Activated CD4-positive, alpha-beta memory T cell treated with anti-CD3 and anti-CD28 coated beads, Interleukin-2, amount 10 ng/mL, durations not matched to agents 7 days and 5 days (primary cell): ENCODE measurements at places on chromosomes 1 and 21.

DNA sequence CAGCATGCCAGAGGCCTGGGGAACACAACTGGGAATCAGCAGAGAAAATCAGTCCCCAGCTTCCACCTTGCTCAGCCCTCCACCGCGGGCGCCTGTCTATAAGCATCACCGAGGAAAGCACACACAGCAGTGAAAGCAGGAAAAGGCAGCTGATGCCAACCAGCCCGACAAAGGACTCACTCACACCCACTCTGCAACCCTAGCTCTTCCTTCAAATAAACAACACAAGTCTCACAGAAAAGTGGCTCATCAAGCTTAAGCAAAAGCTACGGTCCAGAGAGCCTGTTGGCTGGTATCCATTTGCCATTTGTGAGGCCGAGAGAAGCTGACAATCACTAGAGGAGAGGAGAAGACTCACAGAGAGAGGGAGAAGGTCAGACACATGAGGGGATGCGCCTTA lies 27.1 kb downstream of the MRAP start:
- no peak overlapping the region for H3K27ac ChIP-seq
- no peak overlapping the region for H3K4me3 ChIP-seq
- DNase-seq, result no peak
- no peaks in the 10 kb centered on the region for H3K4me1 ChIP-seq
- peaks cover 63% of the 10 kb centered on the region for H3K36me3 ChIP-seq
- H3K27me3 ChIP-seq, result no peaks in the 10 kb centered on the region

GRCh38 chr1:227709451-227709850 lies 25.7 kb downstream of the JMJD4 start:
- peaks cover 11% of the 10 kb centered on the region for H3K4me1 ChIP-seq
- DNase-seq, result no peak
- H3K27me3 ChIP-seq, result no peaks in the 10 kb centered on the region
- H3K4me3 ChIP-seq, result no peak overlapping the region
- H3K27ac ChIP-seq, result no peak overlapping the region

DNA sequence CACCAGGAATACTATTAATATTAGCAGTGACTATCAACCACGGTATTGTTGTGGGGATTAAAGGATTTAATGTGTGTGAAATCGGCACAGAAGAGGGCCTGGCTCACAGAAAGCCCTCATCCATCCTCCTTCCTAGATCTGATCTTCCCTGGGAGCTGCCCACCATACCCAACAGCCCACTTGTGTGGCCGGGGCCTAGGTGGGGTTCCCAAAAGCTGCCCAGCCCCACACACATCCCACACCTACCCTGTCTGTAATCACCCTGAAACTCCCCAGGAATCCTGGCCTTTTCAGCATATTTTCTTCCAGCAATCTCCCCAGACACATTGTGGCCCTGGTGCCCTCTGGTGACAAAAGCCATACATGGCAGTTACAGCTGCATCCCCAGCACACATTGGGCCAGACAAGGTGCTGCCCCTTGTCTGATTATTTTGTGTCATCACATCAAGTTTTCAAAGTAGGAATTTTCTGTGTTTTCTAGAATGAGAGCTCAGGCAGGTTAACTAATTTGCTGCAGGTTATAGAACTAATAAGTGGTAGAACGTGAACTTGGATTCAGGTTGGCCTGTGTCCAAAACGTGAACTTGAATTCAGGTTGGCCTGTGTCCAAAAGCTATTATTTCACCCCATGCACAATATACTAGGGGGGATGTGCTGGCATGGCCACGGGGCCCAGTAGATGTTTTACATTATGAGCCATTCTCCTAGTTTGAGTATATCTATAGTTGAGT lies 5.3 kb upstream of the SLC6A9 start:
- no peaks in the 10 kb centered on the region for H3K36me3 ChIP-seq
- no peak overlapping the region for H3K4me3 ChIP-seq
- peaks cover 15% of the 10 kb centered on the region for H3K4me1 ChIP-seq
- H3K27ac ChIP-seq, result no peak overlapping the region
- peak; percentile 71 for DNase-seq

- H3K27ac ChIP-seq, result no peak overlapping the region
- H3K4me1 ChIP-seq, result no peaks in the 10 kb centered on the region
- no peak overlapping the region for H3K4me3 ChIP-seq
- no peaks in the 10 kb centered on the region for H3K36me3 ChIP-seq
- DNase-seq, result no peak
Measured at GRCh38 chr1:97396463-97396862, 524.4 kb downstream of the DPYD start.

DNA sequence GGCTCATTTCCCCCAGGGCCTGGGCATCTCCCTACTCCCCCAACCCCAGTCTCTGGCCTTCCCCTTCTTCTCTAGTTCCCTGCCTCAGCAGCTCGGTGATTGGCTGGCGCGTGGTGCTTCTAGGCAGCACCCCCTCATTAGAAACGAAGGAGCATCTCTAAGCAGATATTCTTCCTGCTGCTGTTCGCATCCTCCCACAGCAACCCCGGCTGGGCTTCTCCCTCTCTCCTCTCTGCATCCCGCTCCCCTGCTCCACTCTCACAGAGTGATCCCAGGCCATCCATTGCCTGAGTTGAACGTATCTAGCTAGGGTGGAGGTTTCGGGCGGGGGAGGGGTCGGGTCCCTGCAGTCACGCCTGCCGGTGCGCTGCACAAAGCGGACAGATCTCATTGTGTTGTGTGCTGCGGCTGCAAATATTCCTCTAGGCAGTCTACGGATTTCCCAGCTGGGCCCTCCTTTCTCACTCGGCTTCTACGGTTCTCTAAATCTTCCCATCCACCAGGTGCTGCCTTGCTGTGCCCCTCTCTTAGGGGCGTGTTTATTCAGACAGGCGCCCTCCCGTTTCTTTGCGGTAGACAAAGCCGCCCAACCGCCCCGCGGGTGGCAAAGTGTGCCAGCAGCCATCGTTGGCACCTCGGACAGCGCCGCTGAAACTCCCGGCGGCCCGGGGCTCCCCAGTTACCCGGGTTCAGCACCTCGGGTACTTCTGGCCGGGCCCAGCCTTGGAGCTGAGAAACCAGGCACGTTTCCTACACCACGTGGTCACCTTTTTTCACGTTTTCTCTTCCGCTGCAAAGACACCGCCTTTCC lies 2.2 kb downstream of the CACNA1E start:
- H3K27ac ChIP-seq, result no peak overlapping the region
- peak; percentile 19 for DNase-seq
- H3K4me3 ChIP-seq, result no peak overlapping the region
- peaks cover 10% of the 10 kb centered on the region for H3K4me1 ChIP-seq
- H3K36me3 ChIP-seq, result no peaks in the 10 kb centered on the region
- H3K27me3 ChIP-seq, result peaks cover 88% of the 10 kb centered on the region

DNA sequence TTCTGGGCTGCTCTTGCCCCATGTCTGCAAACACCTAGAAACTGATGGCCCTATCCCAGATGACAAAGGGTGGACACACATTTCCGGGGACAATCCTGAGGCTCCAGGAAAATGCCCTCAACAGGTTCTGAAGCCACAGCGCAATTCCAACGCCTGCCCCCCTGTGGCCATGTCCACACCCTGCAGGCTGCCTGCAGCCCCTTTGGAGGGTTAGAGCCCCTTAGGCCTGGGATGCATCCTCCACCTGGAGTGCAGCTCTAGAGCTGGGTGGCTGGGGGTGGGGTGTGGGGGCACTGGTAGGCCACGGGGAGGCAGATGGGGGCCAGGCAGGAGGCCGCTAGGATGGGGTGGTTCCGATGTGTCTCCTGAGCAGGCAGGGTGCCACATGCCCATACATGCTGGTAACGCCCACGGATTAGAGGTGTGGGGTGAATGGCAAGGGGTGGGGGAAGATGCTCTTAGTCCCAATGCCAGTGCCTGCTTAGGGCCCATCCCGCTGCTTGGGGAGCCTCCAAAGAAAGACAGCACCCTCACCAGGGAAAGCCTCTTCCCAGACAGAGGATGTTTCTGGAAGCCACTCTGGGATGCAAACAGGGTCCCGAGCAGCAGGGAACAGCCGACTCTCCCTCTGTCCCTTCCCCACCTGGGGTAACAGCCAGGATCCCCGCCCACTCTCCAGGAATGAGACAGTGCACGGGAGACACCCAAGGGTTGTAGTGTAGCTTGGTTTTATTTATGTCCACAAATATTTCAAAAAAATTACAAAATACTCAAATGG lies 34.0 kb downstream of the SLC45A1 start:
- no peak for DNase-seq

DNA sequence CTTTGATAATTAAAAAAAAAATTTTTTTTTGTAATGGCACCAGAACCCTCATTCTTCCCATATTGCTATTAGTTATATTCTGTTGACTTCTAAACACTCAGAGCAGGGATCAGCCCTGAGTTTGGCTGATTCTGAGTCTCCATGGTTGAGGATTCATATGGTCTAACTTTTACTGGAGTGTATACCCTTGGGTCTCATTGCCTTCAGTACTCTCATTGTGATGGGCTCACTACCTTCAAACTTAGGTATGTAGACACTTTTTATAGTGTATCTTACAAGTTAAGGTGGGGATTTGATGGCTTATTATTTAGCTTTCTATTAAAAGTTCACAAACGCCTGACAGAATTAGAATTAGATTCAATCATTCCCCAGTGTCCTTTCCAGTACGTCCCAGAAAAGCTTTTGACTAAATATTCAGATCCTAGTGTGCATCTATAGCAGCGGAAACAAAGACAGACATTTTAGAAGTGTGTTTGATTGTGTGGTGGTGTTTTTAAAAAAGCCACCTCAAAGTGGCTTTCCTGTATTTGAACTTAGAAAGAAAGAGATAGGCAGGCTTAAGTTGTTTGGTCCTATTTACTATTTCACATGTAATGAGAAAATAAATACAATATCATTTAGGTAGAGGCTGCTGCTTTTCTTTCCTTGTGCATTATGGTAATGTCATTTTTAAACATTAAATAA lies 1.4 kb downstream of the MACF1 start:
- peaks cover 50% of the 10 kb centered on the region for H3K4me1 ChIP-seq
- H3K27me3 ChIP-seq, result no peaks in the 10 kb centered on the region
- H3K27ac ChIP-seq, result peak overlapping the region; percentile 99
- no peak for DNase-seq
- H3K4me3 ChIP-seq, result peak overlapping the region; percentile 86

GRCh38 chr1:238112952-238113621 lies 222.4 kb upstream of the ZP4 start:
- H3K27me3 ChIP-seq, result no peaks in the 10 kb centered on the region
- H3K4me1 ChIP-seq, result no peaks in the 10 kb centered on the region
- DNase-seq, result no peak
- no peak overlapping the region for H3K4me3 ChIP-seq

DNA sequence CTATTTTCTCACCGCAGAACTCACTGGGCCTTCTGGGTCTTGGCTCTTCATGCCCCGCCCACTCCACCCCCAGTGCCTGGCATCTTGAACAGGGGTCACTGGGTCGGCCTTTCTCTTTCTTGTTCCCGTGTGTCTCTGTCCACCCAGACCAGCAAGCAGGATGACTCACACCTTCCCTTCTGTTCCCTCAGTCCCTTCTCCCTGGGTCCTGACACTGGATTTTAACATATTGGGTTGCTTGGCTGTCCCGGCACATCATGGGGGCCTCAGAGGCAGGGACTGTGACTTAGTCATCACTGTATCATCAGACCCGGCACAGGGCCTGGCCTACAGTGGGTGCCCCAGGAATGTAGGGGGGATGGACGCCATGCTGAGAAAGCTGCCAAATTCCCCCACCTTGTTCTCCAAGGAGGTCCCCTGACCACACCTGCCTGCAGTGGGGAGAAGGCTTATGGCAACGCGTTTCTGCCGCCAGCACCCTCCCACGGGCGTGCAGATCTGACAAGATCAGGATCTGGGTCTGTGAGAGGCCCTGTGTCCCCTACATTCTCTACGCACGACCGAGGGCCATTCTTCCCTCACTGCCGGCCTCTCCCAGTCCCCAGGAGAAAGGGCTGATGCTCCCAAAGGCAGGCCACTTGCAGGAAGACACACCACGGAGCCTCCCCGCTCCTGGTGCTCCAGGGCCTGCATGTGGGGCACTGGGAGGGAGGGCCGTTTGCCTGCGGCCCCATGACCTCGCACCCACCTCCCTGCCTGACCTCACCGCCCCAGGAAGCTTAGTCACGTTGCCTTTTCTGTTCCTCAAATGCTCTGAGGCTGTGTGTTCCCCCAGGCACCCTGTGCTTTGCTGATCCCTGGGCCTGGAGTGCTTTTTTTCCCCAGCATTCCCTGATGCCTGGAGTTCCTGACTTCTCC lies 157.2 kb upstream of the TMEM51 start:
- H3K27me3 ChIP-seq, result no peaks in the 10 kb centered on the region
- no peaks in the 10 kb centered on the region for H3K36me3 ChIP-seq
- no peak overlapping the region for H3K4me3 ChIP-seq
- DNase-seq, result no peak

GRCh38 chr1:157045250-157046218 lies at the start of gene ARHGEF11:
TSS of gene ARHGEF11 (minus strand) at chr1:157045742. CDS start at chr1:157044330, 1,412 bp downstream.
- peaks cover 11% of the 10 kb centered on the region for H3K4me1 ChIP-seq
- H3K4me3 ChIP-seq, result peak within 1 kb of the TSS; percentile 76
- peaks cover 73% of the 10 kb centered on the region for H3K27me3 ChIP-seq
- peak; percentile 21 for DNase-seq
- peaks cover 3% of the 10 kb centered on the region for H3K36me3 ChIP-seq

DNA sequence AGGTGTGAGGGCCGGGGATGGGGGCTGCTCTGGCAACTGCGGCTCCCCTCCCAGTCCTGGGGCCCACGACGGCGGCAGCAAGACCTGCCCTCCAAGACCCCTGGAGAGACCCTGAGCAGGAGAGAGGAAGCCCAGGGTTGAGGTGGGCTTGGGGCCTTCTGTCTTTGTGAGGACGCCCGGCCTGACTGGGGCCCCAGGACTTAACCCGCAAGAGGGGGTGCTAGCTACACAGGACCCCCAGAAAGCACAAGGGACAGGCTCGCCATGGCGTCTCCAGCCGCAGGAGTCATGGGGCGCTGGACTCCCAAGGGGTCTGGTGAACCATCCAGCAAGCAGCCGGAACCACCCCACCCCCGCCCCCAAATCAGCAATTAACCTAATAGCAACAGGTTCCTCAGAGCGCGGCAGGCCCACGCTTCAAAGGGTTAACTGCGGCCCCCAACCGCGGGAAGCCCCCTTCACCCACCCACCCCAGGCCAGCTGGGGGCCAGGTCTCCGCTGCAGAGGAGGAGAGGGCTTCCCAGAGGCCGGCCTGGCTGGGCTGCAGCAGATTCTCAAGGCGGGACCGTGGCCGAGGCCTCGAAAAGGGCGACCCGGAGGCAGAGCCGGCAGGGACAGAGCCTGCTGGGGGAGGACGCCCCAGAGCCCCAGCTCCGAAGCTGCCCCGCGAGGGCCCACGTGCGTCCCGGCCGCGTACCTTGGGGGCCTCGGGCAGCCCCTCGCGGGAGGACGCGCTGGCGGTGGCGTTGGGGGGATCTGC lies 525 bp downstream of the C1QTNF12 start:
- no peak overlapping the region for H3K27ac ChIP-seq
- peaks cover 4% of the 10 kb centered on the region for H3K27me3 ChIP-seq
- no peaks in the 10 kb centered on the region for H3K36me3 ChIP-seq
- DNase-seq, result no peak

GRCh38 chr21:45336870-45337269 lies 49.2 kb upstream of the POFUT2 start:
- H3K4me1 ChIP-seq, result no peaks in the 10 kb centered on the region
- H3K4me3 ChIP-seq, result no peak overlapping the region
- H3K36me3 ChIP-seq, result no peaks in the 10 kb centered on the region
- DNase-seq, result no peak
- H3K27ac ChIP-seq, result no peak overlapping the region
- H3K27me3 ChIP-seq, result peaks cover 7% of the 10 kb centered on the region
